ENCODE measurements at places on chromosomes 2 and 18.
A peak's percentile ranks its signal among the peaks of the same experiment; 100 is the strongest.

GRCh38 chr18:23563377-23564043 is 22.8 kb downstream of the NPC1 start:
- DNase-seq = no peak

GRCh38 chr2:239303711-239304532 is 96.9 kb downstream of the HDAC4 start:
- DNase-seq = peak; percentile 55

DNA sequence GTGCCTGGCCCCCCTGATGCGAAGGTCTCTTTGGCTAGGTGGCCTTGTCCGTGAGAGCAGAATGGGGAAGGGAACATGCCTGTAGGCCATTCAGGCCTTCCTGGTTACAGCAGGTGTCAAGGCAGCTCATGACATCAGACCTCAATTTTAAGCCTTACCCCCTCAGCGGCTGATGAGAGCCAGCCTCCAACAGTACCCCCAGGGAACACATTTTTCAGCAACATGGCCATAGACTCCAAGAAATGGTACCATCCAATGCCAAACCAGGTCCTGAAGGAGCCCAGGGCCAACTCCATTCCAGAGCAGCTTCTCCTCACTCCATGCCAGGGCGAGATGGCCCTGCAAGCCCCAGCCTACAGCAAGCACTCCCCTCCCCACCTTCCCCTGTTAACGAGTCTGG is 199.2 kb downstream of the SMAD2 start:
- no peak for DNase-seq

GRCh38 chr2:156394033-156394741 is 42.0 kb upstream of the GPD2 start:
- no peak for DNase-seq

- peak; percentile 44 for DNase-seq
Measured at GRCh38 chr2:235270956-235271355, 222.9 kb upstream of the AGAP1 start.

- DNase-seq = no peak
Measured at GRCh38 chr2:37068686-37069085, 15.5 kb downstream of the HEATR5B start.

- no peak for DNase-seq
Measured at GRCh38 chr18:50313873-50314460, 26.5 kb upstream of the CXXC1 start.

DNA sequence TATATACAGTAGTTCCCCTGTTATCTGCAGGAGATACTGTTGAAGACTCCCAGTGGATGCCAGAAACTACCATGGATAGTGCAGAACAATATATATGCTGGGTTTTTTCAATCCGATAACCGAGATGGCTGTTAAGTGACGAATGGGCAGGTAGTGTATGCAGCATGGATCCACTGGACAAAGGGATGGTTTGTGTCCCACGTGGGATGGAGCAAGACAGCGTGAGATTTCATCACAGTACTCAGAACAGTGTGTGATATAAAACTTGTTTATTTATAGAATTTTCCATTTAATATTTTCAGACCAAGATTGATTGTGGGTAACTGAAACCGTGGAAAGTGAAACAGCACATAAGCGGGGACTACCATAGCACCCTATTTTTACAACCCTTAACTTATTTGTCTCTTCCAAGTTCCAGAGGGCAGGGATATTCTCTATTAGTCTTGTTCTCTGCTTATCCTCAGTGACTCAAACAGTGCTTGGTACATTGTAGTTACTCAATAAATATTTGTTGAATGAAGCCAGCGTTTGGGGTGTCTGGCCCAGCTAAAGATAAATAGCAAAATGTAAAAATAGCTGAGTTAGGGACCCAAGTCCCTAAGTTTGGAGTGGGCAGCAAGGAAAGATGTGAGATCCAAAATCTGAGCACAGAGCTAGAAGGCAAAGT is 50.0 kb downstream of the RHBDD1 start:
- DNase-seq = no peak
